AG08395 (cell line): ENCODE measurements at places on chromosomes 5 and 9.

DNA sequence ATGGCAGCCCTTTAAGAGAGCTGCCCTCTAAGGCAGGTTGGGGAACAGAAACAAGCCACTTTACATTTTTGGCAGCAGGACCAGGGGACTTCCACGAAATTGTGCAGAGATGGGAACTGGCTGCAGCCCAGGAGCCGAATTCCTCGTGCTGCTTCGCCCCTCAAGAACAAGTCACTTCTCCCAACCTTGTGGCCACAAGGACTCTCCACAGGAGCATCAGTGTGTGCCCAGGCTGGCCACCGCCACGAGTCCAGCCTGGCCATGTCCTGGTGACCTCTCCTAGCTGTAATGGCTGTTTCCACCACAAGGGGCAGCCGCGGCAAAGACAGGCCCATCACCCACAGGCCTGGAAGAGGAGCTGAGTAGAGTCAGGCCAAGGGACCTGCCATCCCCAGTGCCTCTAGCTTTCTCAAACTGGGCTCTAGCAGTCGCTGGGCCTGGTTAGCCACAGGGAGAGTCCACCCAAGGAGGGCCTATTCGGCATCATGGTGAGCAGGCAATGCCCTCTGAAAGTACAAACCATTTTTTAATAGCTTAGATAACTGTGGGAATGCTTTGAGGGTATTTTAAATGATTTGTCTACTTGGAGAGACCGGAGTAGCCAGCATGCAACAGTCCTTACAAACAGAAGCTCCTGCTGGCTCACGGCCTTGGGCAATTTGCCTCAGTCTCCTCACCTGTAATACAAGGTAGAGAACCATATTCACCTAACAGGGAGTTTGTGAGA lies 129.0 kb downstream of the COL23A1 start:
- peak; percentile 82 for DNase-seq

GRCh38 chr9:34446468-34446891 lies 11.9 kb downstream of the FAM219A start:
- DNase-seq = peak; percentile 51

- no peak for DNase-seq
These were observed 49.3 kb downstream of the COL15A1 start for GRCh38 chr9:98992885-98993569.

DNA sequence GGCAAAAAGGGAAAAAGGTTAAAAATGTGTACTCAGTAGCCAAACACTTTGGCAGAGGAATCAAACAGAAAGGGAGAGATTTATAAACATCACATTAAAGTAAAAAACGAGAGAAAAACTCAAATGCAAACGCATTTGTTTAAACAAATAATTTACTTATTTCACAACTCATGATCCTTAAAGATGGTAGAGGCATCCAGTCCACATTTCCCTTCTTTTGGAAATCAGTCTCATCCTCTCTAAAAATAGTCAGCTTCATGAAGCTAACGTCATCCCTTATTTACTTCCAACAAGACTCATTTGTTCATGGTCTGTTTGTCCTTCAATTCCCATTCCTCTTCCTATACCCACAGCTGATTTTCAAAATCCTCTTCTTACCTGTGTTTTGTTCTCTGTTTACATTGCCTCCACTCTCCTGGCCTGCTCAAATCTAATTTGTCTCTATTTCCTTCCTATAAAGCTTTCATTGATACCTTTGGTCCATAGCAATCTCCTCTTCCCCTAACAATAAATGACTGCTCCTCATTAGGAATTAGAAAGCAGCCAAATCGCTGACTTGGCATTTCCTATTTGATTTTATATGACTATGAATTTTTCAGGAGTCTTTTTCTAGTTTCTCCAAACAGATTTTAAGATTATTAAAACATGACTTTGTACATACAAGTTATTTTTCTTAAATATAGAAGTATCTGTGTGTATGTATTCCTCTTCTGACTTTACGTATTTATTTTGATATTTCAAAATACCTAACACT lies 805.3 kb downstream of the TLE1 start:
- no peak for DNase-seq

DNA sequence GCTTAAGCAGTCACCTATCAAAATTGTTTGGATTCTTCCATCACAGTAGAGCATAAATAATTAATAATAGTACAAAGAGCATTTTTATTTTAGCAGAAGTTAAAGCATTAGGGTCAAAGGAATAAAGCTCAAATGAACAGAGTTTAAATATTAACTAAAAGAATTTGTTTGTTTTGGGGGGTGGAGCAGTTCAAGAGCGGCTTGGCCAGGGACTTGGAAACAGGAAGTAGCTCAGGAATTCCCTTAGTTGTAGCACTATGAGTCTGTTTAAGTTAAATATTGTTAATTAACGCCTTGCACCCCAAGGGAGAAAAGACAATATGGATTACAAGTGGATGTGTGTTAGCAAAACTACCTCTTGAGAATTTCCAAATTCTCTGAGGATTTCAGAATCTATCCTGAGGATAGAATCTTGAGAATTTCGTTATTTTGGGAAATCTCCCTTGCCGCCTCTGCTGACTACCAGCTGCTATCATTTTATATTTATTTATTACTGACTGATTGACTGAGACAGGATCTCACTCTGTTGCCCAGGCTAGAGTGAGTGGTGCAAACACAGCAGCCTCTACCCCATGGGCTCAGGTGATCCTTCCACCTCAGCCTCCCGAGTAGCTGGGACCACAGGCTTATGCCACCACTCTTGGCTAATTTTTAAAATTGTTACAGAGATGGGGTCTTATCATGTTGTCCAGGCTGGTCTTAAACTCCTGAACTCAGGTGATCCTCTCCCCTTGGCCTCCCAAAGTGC lies 96.7 kb upstream of the CHD1 start:
- no peak for DNase-seq

GRCh38 chr5:9431151-9431495 lies 114.8 kb downstream of the SEMA5A start:
- DNase-seq = no peak

- DNase-seq = no peak
These were observed 6.8 kb downstream of the SLC1A3 start for GRCh38 chr5:36613241-36613640.

- no peak for DNase-seq
These were observed 169.5 kb downstream of the PTPRD start for GRCh38 chr9:10443181-10443867.

- DNase-seq = no peak
These were observed 4.8 kb downstream of the RAD50 start for GRCh38 chr5:132561601-132562000.

DNA sequence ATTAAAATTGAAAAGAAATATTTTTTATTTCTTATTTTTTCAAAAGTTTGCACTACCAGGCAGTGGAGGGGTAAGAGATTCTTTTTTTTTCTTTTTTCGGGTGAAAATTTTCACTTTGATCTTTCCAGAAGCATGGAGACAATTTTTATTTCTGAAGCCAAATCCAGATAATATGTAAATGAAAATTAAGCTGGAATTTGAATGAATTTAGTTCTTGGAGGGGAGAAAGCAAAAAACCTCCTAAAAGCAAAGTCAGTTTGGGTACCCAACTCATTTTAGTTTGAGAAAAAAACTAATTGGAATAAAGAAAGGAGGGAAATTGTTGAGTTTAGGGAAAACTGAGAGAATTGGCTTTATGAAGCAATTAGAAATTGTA lies 872 bp downstream of the ZNF618 start:
- DNase-seq = no peak
